ENCODE measurements at places on chromosomes 2 and 18. TPM values are rescaled to one million over a fixed set of nuclear protein-coding genes. Genes with fewer than 3 reads are reported as not detected.

DNA sequence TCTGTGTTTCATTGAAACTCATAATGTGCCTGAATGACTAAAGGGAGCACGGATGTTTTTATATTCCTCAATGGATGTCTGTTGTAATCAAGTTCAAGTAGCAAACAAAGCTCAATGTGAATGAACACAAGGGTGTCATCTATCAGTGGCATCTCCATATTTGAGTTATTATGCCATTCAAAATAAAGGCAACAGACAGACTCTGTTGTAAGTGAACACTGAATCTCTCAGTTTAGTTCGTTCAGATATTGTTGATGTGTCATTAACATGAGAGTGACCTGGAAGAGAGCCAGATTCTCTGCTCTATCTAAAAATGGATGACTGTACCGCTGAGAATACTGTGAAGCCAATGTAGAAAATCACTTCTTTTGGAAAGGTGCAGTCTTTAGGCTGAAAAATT is 118.7 kb downstream of the NUP35 start:
- no peak for DNase-seq

GRCh38 chr2:232085826-232086425 is 124.4 kb downstream of the DIS3L2 start:
- DNase-seq = no peak

DNA sequence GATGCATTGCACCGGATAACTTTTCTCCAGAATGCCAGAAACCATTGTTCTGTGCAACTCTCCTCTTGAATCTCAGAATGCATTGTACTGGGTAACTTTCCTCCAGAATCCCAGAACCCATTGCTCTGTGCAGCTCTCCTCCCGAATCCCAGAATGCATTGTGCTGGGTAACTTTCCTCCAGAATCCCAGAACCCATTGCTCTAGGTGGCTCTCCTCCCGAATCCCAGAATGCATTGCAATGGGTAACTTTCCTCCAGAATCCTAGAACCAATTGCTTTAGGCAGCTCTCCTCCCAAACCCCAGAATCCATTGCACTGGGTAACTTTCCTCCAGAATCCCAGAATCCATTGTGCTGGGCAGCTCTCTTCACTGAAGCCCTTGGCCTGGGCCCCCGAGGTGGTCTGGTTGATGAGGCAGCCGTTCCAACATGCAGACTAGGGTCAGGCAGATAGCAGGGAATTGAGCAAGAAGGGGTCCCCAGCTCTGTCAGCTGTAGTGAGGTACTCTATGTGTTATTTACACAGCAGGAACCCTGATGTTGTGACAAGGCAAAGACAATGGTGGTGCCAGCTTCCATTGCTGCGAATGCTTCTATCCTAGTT is 9.4 kb downstream of the FOSL2 start:
- no peak for DNase-seq

- DNase-seq = no peak
Observed at GRCh38 chr2:200693836-200694470, 108.1 kb downstream of the AOX1 start.

GRCh38 chr18:70365361-70365760 is 76.5 kb downstream of the SOCS6 start:
- no peak for DNase-seq

DNA sequence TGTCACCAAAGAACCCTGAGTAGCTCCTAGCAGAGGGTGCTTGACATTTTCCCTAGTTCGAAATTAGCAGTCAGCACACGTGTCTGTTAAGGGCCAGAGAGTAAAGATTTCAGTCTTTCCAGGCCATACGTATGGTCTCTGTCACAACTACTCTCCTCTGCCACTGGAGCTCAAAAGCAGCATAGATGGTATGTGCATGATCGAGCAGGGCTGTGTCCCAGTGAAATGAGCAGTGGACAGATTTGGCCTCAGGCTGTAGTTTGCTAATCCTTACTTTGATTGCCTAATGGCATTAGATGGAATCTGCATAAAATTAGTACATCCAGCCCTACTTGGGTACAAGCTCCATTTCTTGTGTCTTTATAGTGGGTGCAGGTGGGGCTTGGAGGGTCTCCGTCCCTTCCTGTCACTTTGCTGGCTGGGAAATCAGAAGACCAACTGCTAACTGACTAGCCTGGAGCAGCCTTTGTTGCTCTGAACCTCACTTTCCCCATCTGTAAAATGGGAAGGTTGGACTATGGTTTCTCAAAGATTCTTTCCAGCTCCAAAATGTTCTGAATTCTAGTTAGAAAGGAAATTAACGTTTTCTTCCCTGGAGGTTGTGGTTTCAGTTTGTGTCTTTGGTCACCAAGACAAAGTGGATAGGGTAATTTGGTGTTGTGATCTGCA is 108.5 kb downstream of the GLI2 start:
- DNase-seq = no peak

The PLCD4 gene
- 0.58 TPM for total RNA-seq

GRCh38 chr18:79690071-79690470 is 10.5 kb downstream of the CTDP1 start:
- no peak for DNase-seq

The IL1RN gene
- total RNA-seq = 1.2 TPM

The NEU2 gene
- not detected for total RNA-seq

The CD226 gene
- 26.1 TPM for total RNA-seq

The AFF3 gene
- 11.9 TPM for total RNA-seq

DNA sequence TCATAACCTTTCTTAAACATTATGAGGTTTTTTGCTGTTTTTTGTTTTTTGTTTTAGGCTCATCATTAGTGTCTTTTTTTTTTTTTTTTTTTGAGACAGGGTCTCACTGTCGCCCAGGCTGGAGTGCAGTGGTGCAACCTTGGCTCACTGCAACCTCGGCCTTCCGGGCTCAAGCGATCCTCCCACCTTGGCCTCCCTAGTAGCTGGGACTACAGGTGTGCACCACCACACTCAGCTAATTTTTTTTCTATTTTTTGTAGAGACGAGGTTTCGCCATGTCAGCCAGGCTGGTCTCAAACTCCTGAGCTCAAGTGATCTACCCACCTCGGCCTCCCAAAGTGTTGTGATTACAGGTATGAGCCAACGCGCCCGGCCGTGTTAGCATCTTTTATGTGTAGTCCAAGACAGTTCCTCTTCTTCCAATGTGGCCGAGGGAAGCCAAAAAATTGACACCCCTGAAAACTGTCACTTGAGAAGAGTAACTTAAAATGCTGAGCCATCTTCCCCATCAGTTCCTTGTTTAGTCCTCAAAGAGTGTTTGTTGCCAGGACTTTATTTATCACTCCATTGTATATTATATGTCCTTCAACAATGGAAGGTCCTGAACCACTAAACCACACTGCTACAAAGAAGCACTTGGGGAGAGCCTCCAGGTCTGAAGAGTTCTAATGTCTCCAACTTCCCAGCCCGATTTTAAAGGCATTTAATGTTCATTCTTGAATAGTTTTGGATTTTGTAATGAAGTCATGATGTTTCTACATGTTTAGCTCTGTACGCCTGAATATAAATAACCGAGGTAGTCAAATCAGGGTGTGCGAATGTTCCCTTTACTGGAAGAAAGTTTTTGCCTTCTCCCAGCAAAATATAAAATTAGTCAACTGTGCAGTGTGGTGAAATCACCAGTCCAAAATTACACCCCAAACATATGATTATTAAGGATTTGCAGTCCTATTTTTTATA is 26.4 kb downstream of the ZNF516 start:
- DNase-seq = no peak

DNA sequence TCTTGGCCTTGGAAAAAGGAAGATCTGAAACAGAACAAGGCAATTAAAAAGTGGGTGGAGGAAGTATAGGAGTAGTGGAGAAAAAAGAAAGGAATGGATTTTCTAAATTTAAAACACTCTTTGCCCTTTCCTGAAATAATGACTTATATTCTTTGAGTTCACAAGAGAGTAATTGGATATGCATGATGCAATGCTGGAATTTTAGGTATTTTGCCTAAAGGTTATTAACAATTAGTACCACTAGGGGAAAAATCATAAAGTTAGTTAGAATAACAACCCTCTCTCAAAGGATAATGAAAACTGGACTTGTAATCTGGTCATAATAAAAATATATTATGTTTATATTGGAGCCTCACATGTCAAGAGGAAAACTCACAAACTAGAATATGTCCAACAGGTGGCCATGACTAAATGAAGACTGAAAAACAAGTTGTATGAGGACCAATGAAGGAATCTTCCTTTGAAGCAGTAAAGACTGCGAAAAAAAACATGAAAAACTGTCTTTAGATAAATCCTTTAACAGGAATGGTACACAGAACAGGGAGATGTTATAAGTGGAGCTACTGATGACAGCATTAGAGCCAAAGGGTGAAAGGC is 281.8 kb downstream of the NCKAP5 start:
- no peak for DNase-seq

GRCh38 chr2:85913884-85914881 is 25.4 kb upstream of the ST3GAL5 start:
- no peak for DNase-seq

GRCh38 chr18:63168287-63168686 is 151.3 kb downstream of the BCL2 start:
- no peak for DNase-seq

DNA sequence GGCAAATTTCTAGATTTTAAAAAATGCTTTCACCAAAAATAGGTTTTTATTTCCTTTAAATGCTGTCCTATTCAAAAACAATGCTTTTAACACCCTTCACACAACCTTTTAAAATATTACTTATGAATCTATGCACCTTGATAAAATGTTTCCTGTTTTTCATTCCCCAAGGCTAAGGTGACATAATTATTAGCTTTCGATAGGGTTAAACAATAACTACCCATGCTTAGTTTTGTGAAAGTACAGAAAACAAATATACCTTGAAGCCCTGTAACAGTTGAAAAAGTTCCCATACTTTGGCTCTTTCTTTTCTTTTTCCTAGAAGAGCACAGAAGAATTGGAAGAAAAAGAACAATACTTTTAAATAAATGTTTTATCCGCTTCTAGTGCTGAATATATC is 54.9 kb upstream of the ITPRID2 start:
- DNase-seq = no peak

- DNase-seq = no peak
Observed at GRCh38 chr18:49030138-49030537, 79.4 kb upstream of the SMAD7 start.

DNA sequence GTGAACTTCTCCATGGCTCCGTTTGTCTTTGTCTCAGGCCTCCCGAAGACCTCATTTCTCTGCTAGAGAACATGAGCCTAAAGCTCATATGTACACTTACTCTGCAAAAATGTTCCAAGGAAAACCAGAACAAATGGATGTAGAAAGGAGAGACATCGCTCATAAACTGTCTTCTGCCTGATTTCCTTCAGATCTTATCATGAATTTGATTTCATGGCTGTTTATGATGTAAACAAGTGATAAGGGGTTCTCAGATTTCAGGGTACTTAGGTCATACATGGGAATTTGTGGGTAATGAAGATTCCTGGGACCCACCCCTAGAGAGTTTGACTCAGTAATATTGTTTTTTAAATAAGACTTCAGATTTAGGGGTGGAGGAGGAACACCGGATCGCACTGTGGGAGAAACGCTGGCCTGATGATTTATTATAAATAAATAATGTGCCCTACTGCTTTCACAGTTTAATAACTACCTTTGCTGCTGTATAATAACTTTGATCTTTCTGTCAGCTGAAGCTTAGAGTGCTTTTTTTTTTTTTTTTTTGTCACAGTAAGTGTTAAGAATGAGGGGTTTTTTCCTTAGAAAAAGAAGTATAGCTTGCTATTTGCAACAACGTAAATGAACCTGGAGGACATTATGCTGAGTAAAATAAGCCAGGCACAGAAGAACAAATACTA is 14.9 kb downstream of the AOX1 start:
- no peak for DNase-seq

- no peak for DNase-seq
Observed at GRCh38 chr2:134261398-134262131, 7.7 kb downstream of the MGAT5 start.

The KCNS3 gene
- total RNA-seq = not detected

GRCh38 chr18:23550898-23551297 is 35.4 kb downstream of the NPC1 start:
- DNase-seq = no peak

GRCh38 chr18:10783941-10784340 is 258.1 kb downstream of the NAPG start:
- DNase-seq = no peak

The SLC9A4 gene
- total RNA-seq = not detected

DNA sequence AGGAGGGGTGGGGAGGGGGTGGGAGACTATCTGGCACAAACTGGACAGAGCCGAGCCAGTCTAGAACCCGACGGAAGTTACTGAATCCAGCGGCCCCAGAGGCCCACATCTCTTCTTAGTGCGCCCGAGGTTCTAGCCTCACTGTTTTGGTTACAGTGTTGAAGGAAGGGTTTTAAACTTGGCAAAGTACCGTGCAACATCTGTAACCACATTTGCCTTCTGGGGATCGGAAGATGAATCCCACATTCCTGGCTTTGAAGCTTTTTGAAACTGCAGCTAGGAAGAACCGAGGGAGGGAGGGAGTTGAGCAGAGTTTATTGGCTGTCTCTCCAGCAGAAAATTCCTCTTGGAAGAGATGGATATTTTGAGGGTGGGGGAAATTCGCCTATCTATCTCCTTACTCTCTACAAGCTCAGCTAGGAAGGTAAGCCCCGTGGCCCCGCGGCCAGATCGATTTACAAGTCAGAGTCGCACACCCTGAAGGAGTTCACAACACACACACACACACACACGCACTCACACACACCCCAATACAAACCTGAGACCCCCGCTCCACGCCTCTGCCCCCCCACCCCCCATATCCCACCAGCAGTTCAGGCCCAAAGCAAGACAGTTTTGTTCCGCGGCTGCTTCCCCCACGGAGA is 1.0 kb downstream of the ACVR1 start:
- DNase-seq = peak; percentile 65

DNA sequence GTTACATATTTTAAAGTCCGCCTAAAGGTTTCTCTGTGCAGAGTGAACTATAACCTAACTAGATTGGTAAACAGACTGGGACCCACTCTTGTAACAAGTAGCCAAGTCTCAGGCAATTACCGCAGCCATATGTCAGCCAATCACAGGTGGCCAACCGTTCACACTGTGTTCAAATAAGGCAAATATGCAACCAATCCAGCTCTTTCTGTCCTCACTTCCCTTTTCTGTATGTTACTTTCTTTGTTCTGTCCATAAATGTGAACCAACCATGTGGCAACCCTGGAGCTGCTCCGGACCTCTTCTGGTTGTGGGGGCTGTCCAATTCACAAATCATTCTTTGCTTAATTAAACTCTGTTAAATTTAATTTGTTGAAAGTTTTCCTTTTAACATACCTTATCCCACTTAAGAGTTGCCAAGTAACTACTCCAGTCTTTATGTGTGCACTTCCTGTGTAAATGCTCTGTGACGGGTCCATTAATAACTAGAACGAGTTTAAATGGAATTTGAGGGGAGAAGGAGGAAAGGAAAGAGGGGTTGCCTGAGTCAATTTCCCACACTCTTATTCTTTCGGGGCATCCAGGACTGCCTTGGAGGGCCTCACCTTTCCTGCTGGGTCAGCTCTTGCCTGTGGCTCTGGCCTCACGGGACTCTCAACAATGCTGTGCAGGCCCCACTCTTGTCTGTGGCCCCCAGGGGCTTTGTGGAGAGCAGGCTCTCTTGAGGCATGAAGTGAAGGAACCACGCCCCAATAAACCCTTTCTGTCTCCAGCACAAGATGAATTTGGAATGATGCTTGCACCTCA is 6.6 kb upstream of the RPL37A start:
- DNase-seq = no peak

Measured in naive thymus-derived CD8-positive, alpha-beta T cell (primary cell).